ENCODE measurements at places on chromosomes 11 and 22.

GRCh38 chr11:7418061-7418460, 67.2 kb upstream of the OLFML1 start:
- DNase-seq, result no peak

DNA sequence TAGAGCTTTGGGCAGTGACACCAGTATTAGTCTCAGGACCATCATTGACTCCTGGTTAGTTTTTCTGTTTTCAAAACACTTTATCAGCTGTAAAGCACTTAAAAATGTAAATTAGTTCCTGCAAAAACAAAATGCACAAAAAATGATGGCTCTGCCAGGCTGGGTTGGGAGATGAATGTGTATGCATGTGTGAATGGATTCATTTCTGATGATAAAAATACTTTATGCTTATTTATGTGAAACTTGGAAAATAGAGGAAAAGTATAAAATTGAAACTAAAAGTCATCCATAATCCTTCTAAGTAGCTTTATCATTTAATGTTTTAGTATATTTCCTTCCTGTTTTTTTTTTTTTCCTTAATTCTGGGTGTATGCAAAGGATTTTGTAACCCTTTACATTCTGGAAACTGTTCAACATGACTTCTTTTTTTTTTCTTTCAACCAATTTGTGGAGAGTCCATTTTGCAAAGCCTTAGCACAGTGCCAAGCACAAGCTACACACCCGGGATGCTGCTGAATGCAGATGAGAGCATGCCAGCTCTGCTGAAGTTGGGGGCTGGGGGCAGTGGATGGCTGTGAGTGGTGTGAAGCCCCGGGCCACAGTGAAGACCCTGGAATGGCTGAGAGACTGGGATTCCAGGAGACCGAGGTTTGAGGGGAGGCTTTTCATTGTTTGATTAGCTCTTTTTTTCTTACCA, 37.6 kb downstream of the PTPRJ start:
- DNase-seq, result no peak

DNA sequence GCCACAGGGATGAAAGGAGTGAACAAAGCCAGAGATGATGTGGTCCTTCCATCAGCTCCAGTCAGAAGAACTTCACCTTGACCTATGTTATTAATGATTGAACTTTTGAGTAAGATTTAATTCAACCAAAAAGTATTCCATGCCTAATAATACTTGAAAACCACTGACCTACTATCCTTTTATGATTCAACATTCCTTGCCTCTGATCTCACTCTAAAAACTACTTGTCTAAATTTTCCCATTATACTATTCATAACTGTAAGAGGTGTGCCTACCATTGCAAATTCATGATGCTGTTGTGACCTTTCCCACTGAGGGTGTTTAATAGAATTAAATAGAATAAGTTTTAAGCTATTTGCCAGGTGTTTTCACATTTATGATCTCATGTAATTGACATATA, 164.7 kb upstream of the GUCY1A2 start:
- no peak for DNase-seq

DNA sequence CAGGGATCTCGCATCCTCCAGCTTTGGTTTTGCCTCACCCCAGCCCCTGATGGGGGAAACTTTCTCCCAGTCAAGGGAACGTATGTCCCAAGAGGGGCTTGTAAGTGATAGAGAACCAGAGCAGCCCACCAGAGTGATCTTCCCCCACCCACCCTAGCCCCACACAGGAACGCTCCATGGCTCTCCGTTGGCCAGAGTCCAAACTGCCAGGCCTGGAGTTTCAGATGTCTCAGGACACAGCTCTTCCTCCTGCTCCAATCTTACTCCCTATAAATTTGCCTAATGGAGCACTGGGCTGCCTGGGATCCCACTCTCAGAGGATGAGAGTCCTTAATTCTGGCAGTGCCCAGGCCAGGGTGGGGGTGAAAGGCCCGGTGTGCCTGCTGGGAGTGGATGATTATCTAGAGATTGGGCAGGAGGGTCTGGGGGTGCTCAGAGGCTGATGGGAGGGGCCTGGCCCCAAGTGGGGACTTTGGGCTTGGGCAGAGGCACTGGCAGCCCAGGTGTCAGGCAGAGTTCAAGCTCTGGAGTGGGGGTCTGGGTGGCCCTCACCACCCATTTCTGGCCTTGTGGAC, 79.9 kb downstream of the WNT7B start:
- no peak for DNase-seq

DNA sequence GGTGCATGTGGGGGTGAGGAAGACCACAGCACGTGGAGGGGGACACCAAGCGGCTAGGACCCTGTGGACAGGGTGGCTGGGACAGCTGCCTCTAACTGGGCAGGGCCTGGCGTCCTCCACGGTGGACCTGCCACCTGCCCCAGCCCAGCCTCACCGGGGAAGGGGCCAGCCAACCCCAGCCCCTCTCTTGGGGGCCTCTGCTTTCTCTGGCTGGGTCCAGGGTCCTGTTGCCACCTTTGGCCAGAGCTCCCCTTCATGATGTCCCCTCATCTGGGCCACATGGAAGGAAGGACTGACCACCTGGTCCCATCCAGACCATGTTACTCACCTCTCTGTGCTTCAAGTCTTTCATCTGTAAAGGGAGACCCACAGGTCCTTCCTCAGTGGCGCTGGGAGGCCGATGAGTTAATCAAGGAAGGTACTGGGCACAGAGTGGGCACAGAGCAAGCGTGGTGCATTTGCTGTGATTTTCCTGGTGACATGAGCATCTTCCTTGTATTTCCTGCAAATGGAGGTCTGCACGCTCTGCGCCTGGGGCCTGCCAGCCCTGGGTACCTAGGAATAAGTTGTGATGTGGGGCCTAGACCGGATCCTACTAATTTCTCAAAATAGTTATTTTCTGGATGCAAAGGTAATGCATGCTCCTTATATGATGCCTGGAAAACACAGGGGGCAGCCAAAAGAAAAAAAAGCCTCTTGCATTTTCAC, 538.4 kb downstream of the TBC1D22A start:
- DNase-seq, result no peak

- no peak for DNase-seq
These were observed 113.8 kb downstream of the ST3GAL4 start for GRCh38 chr11:126469311-126469710.

DNA sequence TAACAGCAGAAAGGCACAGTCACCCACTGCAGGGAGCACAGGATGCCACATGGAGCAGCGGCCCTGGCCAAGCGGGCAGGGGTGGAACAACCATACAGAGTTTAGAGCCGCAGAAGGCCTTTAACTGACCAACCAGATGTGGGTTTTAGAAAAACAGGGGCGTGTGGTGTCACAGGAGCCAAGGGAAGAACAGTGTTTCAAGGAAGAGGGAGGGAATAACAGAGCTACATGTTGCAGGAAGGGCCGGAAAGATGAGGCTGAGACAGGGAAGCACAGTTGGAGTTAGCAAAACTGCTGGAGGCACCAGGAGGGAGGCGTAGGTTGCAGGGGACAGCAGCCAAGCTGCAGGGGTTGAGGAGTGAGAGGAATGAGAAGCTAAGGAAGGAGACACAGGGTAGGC, 7.8 kb upstream of the NAA40 start:
- no peak for DNase-seq

- DNase-seq, result no peak
These were observed 17.4 kb downstream of the TUB start for GRCh38 chr11:8098361-8098760.

DNA sequence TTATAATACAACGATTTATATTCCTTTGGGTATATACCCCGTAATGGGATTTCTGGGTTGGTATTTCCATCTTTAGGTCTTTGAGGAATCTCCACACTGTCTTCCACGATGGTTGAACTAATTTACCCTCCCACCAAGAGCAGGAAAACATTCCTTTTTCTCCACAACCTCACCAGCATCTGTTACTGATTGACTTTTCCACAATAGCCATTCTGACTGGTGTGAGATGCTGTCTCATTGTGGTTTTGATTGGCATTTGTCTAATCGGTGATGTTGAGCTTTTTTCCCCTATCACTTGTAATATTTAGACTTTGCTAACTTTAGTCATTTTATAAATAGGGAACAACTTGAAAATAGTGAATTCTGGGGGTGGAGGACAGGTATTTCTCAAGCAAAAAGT, 58.1 kb downstream of the PPFIA1 start:
- no peak for DNase-seq

DNA sequence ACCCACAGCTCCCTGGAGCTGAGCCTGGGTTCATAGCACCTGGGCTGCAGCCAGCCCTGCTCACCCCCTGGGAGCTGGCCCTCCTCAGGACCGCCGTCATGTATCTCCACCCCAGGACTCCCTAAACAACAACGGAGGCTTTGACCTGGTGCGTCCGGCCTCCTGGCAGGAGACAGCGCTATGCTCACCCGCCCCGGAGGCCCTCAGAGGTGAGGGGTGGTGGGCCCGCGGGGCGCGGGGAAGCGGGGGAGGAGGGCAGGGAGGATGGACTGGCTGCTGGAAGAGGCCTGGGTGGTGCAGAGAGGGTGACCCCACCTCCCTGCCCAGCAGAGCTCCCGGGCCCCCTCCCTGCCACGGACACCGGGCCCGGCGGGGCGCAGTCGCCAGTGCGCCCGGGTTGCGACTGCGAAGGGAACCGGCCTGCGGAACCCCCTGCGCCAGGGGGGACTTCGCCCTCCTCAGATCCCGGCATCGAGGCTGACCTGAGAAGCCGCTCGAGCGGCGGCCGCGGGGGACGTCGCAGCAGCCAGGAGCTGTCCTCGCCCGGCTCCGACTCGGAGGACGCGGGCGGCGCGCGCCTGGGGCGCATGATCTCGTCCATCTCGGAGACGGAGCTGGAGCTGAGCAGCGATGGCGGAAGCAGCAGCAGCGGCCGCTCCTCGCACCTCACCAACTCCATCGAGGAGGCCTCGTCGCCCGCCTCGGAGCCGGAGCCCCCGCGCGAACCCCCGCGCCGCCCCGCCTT, 3.1 kb downstream of the MAPK8IP2 start:
- DNase-seq, result no peak

DNA sequence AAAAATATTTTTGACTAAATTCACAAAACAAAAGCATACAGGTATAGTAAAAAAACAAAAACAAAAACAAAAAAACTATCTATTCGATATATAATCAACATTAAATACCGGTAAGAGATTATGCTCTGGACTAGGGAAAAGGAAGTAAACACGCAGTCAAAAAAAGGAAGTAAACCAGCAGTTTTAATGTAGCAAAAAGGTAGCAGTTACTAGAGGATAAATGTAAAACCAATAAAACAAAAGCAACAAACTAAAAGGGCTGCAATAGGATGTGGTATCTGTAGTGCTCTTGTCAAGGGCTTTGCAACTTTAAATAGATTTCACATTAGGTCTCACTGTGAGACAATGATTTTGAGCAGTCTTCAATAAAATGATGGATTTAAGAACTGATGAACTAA, 2.4 kb downstream of the TRIM22 start:
- no peak for DNase-seq

GRCh38 chr11:68282141-68282860, 10.5 kb upstream of the C11orf24 start:
- no peak for DNase-seq

DNA sequence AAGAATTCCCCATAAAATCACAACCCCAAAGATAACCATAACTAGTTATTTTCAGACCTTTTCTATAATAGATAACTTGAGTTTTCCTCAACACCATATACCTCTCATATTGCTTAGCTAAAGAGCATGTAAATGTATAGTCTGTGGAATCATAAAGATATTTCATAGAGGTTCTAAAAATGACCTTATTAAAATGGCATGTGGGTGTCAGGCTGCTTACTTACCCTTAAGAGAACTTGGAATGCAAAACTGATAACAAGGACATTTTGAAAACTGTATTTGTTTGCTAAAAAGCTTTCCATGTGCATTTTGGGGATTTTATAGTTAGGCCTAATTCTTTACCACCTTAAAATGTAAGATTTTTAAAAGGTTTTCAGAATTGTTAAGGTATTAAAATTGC, 4.7 kb downstream of the SIK2 start:
- no peak for DNase-seq

DNA sequence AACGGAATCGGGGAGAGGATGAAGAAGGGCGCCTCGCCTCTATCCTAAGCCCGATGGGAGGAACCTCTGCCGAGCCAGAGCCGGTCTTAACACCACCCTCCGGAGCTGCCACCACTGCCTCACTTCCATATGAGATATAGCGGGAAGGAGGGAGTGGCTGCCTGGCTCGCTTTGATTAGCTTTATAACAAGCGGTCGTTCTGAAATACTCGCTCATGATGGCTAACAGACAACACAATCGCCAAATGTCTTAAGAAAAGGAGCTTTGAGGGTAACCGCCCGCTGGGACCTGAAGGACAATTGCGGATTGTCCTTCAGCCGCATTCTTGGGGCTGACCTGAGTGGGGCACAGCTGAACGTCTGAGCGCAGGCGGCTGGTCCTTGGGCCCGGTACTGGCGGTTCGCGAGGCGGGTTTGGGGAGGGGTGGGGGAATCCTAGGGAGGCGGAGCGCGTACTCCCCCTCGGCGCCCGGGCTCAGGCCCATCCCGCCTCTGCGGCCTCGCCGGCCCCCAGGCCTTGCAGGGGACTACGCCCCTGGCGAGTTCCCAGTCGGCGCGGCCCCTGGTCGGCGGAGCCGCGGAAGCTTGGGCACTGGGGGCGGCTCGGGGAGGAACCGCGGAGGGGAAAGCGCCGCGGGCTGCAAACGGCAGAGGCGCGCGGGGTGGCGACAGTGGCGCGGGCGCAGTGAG, at the start of gene PLAAT5:
PLAAT5 (minus strand) TSS at position 617 of the 689 bp plus-strand sequence; CDS start at position 484, 133 bp downstream.
- DNase-seq, result no peak
